ENCODE measurements at places on chromosomes 7 and 10. TPM values are rescaled to one million over a fixed set of nuclear protein-coding genes. Genes with fewer than 3 reads are reported as not detected.

ASAH2 gene
- polyA plus RNA-seq = 1.1 TPM

POLR2J2 gene
- 3.1 TPM for polyA plus RNA-seq

PLXDC2 gene
- 76.0 TPM for polyA plus RNA-seq

DPP6 gene
- polyA plus RNA-seq = 0.22 TPM

CHST15 gene
- polyA plus RNA-seq = 37.2 TPM

SPDYE1 gene
- 0.02 TPM for polyA plus RNA-seq
